ENCODE measurements at places on chromosomes 13 and 19. TPM values are rescaled to one million over a fixed set of nuclear protein-coding genes. Genes with fewer than 3 reads are reported as not detected.

The CXCL17 gene
- total RNA-seq: not detected

DNA sequence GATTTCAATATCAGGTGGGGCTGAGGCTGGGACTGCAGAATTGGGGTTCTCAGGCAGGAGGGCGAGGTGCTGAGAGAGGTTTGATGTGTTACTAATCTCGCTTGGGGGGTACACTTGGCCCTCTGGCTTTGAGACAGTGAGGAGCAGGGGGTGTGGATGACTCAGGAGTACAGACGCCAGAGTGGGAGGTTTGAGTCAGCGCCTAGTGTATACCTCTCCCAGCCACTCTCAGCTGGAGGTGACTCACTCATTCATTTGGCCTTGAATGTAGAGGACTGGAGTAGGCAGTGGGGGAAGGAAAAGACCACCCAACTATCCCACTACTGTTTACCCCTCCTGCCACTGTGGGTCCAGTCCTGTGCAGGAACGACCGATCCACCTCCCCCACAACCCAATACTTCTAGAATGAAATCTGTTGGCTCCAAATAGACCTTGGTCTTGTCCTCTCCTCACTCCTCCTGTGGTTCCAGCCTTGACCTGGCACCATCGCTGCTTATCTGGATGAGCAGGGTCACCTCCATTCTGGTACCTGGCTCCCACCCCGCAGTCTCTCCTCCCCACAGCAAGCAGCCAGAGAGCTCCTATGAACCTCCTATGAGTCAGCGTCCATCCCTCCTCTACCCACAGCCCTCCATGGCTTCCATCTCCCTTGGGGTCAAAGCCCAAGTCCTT, 20.1 kb upstream of the ZNRF4 start:
- peak; percentile 13 for DNase-seq

GRCh38 chr13:64371045-64371444, 2859.1 kb downstream of the PCDH9 start:
- DNase-seq: no peak

DNA sequence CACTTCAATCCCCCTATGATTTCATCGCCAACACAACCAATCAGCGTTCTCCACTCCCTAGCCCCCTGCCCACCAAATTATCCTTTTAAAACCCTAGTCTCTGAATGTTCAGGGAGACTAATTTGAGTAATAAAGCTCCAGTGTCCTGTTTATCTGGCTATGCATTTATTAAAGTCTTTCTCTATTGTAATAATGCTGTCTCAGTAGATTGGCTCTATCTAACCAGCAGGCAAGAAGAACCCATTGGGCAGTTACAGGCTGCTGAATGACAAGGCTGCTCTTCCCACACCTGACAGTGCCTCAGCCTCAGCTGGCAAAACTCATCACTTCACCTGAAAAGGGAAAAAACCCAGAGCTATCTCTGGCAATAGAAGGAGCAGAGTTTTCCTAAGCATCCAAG, 20.2 kb upstream of the CHST8 start:
- no peak for DNase-seq

GRCh38 chr13:114124921-114125320, 7.5 kb downstream of the RASA3 start:
- DNase-seq: peak; percentile 47

- DNase-seq: no peak
Observed at GRCh38 chr13:37953696-37954095, 84.1 kb upstream of the TRPC4 start.

DNA sequence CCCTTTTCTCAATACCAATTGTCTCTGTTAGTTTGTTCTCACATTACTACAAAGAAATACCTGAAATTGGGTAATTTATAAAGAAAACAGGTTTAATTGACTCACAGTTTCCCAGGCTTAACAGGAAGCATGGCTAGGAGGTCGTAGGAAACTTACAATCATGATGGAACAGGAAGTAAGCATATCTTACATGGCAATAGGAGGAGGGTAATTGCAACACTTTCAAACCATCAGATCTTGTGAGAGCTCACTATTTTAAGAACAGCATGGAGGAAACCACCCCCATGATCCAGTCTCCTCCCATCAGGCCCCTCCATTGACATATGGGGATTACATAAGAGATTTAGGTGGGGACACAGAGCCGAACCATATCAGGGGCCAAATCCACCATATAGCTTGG, 1210.1 kb upstream of the SPRY2 start:
- no peak for DNase-seq

DNA sequence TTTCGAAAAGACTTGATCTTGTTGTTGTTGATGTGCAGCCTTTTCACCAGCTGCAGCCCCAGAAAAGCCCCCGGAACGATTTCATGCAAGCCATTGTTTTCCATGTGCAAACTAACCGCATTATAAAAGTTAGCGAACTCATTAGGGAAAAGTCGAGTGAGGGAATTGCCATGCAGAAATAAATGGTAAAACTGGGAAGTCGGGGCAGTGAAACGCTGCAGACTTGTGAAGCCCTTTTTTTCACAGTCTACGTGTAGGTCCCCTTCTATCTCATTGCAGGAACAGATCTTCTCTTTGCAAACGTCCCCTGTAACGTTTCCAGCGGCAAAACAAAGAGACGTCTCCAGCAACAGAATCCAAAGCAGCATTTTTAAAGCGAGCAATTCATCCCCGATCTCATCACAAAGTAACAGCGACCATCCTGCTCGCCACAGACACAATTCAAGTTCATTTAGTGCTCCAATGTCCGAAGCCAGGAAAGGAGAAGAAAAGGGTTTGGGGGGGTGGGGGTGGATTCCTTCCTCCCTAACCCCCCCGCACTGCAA, 1.1 kb downstream of the SLITRK1 start:
- no peak for DNase-seq

All from dermis microvascular lymphatic vessel endothelial cell (primary cell).